ENCODE measurements at places on chromosomes 11 and 22.

DNA sequence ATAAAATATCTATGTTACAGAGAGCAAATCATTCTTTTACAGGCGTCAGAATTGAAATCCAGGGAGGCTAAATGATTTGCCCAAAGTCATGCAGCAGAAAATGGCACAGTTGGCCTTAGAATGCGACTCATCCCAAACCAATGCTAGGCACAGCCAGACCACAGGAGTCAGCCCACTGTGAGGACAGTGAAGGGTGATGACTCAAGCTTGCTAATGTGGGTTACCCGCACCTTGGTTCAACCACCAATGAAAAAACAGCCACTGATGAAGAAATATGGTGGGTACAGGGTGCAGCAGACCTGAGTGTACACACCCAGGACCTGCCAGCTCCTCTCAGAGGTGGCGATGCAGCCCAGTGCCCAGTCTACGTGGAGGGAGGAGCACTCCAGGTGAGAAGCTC, 89.7 kb downstream of the ZC3H12C start:
- DNase-seq, result no peak

GRCh38 chr11:102798012-102798746, at the start of gene MMP1:
Gene MMP1, minus strand, starts transcription at chr11:102798160. Its CDS starts 68 bp downstream, at chr11:102798092.
- DNase-seq, result no peak

DNA sequence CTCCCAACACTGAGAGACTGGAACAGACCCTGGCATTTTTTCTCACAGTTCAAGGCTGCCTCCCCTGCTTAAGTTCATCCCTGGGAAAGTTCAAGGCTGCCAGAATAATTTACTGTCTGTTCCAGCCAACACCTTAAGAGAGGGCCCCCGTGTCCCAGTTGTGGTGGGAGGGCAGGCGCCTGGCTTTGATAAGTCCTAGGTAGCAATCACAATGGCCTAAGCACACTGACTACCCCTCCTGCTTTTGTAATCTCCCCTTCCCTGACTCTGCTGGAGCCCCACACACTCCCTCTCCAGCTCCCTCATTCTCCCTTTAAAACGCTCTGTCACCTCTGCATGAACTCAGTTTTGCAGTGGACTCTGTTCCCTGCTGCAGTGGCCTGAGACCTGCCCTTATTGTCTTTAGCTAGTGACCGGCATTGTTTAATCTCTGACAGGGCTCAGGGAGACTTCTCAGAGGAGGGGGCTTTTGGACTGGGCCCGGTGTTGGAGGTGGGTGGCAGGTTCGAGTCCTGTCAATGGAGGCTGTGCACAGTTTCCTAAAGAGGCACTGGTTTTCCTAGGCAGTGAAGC, 507.2 kb downstream of the TBC1D22A start:
- DNase-seq, result no peak

DNA sequence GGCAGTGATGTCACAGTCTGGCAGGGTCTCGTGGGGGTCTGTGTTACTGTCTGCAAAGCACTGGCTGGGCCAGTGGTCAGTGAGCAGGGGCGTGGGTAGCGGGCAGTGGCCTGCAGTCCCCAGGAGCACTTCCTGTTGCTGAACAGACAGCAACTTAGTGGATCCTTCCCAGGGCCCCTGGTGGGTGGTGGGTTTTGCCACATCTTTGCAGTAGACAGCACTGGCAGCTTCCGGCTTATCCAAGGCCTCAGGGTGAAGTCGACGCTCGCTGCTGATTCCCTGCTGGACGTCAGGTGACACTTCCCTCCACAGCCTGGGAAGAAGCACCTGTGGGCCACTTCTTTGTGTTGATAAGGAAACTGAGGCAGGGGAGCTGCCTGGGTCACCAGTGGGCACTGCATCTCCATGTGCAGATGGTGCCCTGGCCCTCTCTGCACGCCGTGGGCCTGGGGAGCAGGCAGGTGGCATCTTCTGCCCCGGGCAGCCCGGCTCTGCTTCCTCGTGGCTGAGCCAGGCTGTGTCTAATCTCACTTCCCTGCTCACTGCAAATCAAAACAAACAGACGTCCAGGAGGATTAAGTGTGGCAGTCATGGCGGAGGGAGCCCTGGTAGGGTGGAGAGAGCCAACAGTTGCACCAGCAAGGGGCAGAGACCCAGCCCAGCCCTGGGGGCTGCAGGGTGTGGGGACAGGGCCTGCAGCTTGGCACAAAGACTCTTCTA, 79.8 kb downstream of the KCNQ1 start:
- no peak for DNase-seq

GRCh38 chr11:121456816-121457431, 4.2 kb upstream of the SORL1-AS1 start:
- no peak for DNase-seq

GRCh38 chr11:61739966-61740365, 12.5 kb upstream of the MYRF start:
- no peak for DNase-seq

GRCh38 chr11:102950622-102951081, 4.9 kb downstream of the MMP13 start:
- DNase-seq, result no peak

DNA sequence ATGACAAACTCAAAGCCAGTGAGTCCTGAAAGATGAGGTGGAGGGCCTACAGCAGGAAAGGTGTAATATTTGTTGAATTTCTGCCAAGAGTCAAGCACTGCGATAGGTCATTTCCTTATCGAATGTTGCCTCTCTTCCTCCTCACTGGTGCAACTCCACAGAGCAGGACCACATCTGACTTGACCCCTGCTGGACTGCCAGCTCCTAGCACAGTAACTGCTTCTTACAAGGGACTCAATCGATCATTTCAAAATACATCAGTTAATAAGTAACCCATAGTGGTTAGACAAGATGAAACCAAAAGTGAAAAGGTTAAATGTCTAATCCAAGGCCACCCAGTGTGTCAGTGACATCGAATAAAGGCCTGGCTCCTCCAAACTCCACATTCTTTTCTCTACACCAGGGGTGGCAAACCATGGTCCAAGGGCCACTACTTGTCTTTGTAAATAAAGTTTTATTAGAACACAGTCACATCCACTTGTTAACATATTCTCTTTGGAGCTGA, 98.5 kb upstream of the CSNK2A3 start:
- DNase-seq, result no peak

GRCh38 chr11:1574238-1574932, 2.3 kb upstream of the DUSP8 start:
- no peak for DNase-seq

DNA sequence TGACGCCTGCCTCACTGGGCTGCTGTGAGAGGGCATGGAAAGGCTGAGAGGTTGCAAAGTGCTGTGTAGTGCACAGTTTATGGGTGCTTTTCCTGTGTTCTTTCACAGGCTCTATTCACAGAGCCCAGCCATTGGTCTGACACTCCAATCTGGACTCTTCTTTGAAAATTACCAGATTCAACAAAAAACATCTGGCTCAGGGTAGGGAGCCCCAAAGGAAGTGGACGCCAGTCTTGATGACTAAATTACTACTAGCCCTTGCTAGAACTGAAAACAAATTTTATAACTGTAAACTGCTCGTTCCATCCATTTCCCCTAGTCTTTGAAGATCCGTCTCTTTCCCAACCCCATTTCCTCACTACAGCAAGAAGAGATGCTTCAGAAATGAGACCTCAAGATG, 178.6 kb downstream of the TENM4 start:
- DNase-seq, result no peak

GRCh38 chr22:35653824-35654223, 5.6 kb downstream of the APOL6 start:
- DNase-seq, result no peak

- DNase-seq, result no peak
Measured at GRCh38 chr11:41237382-41237781, 222.1 kb downstream of the LRRC4C start.

GRCh38 chr11:12266943-12267342, 110.4 kb upstream of the PARVA start:
- no peak for DNase-seq

- DNase-seq, result no peak
Measured at GRCh38 chr11:92340839-92341238, 116.2 kb downstream of the FAT3 start.

- no peak for DNase-seq
Measured at GRCh38 chr11:107545101-107545514, 20.4 kb downstream of the ALKBH8 start.

GRCh38 chr11:35010654-35011053, 94.2 kb downstream of the PDHX start:
- no peak for DNase-seq

DNA sequence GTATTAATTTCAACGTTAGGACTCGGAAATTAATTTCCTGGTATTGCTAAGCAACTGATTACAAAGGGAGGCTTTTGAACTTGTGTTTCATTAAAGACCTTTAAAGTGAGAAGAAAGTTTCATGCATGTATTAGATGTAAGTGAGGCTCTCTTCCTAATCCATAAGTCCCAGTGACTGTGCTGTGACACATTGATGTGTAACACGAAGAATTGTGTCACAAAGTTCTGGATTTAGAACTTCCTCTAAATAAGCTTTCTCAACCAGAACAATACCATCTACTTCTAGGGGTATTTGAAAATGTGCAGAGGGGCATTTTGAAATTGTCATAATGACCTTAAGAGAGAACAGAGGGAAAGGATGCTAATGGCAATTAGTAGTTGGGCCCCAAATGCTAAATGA, 14.4 kb downstream of the DCUN1D5 start:
- DNase-seq, result no peak

DNA sequence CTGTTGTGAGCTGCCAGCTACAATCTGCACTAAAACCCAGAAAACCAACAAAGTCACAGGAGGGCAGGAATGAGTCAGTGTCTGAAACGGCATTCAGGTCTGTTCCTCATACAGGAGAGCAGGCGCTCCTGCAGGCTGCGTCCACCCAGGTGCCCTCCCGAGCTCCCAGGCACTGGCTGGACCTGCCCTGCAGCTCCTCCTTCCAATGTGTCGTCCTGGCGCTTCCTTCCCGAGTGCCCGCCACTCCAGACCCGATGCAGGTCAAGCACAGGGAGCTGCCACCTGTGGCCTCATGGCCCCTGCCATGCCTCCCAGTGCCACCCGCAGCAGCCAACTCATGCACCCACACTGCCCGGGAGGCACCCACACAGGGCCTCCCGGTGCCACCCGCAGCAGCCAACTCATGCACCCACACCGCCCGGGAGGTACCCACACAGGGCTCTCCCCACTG, 12.0 kb downstream of the BRD1 start:
- no peak for DNase-seq

DNA sequence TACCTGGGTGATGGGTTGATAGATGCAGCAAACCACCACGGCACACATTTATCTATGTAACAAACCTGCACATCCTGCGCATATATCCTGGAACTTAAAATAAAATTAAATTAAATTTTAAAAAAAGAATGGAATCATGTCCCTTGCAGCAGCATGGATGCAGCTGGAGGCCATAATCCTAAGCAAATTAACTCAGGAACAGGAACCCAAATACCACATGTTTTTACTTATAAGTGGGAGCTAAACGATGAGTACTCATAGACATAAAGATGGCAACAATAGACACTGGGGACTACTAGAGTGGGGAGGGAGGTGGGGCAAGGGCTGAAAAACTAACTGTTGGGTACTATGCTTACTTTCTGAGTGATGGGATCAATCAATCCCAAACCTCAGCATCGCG, 40.9 kb downstream of the CWC15 start:
- no peak for DNase-seq

Measured in NCI-H2227 treated with DMSO at 0.1 percent for 48 hours (cell line).